Right ventricle myocardium superior (tissue), 1 donor: ENCODE measurements at places on chromosomes 1 and 21.

GRCh38 chr1:10599194-10599861 is 124.6 kb downstream of the PEX14 start:
- no peak for DNase-seq

- DNase-seq = no peak
Measured at GRCh38 chr1:204337036-204337429, 22.7 kb downstream of the PLEKHA6 start.

- DNase-seq = no peak
Measured at GRCh38 chr1:101108111-101108500, 82.5 kb upstream of the DPH5 start.

GRCh38 chr1:62790716-62791115 is 6.8 kb downstream of the ATG4C start:
- no peak for DNase-seq

DNA sequence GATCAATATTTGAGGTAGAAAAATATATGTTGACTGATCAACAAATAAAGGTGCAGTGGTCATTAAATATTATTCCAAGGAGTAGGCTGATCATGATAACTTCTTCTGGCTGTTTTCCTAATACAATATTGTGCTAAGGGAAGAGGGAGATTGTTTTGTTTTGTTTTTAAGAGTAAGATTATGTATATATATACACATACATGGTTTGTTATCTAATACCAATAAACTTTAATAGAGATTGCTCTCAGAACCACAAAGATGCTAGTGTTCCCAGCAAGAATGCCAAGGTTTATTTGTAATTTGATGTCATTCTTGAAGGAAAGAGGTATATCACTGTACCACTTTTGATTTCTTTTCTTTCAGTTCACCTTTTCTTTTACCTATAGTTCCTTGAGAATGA is 10.1 kb downstream of the CLCA2 start:
- no peak for DNase-seq
